Esophagus squamous epithelium (tissue), 5 donors: ENCODE measurements at places on chromosomes 5 and 9.

GRCh38 chr9:129022037-129022436 lies 6.1 kb downstream of the SH3GLB2 start:
- no peak for DNase-seq

GRCh38 chr5:65017636-65018035 lies 248.9 kb downstream of the CWC27 start:
- DNase-seq: no peak

- DNase-seq: no peak
Measured at GRCh38 chr5:173328844-173329490, 753 bp upstream of the STC2 start.

DNA sequence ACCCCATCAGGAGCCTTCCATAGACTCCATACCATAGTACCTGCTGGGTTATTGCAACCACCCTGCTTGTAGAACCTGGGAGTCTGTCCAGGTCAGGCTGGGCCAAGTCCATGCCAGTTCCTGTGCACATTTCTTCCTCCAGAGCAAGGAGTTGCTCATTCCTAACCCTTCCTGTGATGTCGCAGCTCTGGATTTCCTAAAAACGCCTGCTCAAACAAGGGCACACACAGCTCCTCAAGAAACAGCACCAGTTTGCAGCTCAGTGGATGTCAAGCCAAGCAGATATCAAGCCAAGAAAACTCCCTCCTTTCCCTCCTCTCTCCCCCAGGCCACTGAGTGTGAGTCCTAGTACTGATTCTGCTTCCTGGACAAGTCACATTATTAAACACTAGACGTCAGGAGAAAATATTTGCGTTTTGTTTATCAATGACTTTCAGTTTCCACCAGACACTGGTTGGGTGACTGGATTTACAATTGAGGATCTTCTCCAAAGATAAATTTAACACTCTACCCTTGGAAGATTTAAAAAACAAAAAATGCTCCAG lies 59.6 kb downstream of the SLC1A1 start:
- DNase-seq: no peak

GRCh38 chr5:30156156-30156555 lies 1037.3 kb upstream of the CDH6 start:
- DNase-seq: no peak
